ENCODE measurements at places on chromosomes 6 and 20.

DNA sequence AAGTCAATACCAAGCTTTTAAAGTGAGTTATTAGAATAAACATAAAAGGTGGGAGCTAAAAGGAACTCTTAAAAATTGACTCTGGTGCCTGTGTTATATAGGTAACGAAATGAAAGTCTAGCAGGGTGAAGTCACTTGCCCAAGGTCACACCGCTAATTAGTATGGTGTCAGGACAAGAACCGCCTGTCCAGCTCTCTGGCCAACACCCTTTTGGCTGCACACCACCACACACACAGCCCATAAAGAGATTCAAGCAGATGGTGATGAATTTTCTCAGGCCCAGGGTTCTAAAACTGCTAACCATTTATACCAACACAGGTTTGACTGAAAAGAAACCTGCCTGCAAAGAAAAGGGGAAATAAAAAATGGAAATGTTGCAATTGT is 20.2 kb downstream of the GFOD1 start:
- peaks cover 10% of the 10 kb centered on the region for H3K36me3 ChIP-seq
- H3K4me3 ChIP-seq, result no peak overlapping the region
- peaks cover 45% of the 10 kb centered on the region for H3K4me1 ChIP-seq
- no peak overlapping the region for H3K27ac ChIP-seq
- no peak for DNase-seq

DNA sequence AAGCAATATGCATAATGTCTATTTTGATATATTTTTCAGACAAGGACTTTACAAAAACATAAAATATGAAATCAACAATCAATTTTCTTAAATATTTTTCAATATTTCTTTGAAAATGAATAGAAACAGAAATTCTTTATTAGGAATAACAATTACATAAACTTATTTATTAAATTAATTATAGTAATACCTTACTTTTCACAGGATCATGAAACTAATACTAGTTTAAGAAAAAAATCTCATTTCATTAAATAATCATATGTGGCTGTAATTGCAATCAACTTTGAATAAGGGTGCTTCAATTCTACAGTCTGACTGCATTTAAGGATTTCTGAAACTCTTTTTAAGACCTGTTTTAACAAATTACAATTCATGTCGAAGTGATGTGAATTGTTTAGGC is 26.6 kb downstream of the EPHA7 start:
- H3K27ac ChIP-seq, result no peak overlapping the region
- H3K4me3 ChIP-seq, result no peak overlapping the region
- H3K36me3 ChIP-seq, result no peaks in the 10 kb centered on the region
- no peaks in the 10 kb centered on the region for H3K27me3 ChIP-seq
- no peak for DNase-seq
- H3K4me1 ChIP-seq, result no peaks in the 10 kb centered on the region

DNA sequence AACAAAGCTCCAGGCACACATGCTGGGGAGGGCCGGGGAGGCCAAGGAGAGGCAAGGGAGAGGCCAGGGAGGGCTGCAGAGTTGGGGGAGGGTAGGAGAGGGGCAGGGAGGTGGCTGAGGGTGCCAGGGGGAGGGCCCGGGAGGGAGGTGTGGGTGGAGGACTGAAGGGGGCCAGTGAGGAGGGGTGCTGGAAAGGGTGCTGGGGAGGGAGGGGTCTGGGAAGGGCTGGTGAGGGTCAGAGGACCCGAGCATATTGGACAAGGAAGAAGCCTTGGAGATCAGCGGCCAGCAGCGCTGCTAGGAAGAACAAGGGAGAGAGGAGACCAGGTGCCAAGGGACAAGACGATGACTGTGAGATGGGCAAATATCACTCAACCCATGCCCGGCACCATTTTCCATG is 49.7 kb upstream of the GPR31 start:
- H3K4me1 ChIP-seq, result peaks cover 5% of the 10 kb centered on the region
- no peak overlapping the region for H3K4me3 ChIP-seq
- no peaks in the 10 kb centered on the region for H3K27me3 ChIP-seq
- no peak overlapping the region for H3K27ac ChIP-seq

DNA sequence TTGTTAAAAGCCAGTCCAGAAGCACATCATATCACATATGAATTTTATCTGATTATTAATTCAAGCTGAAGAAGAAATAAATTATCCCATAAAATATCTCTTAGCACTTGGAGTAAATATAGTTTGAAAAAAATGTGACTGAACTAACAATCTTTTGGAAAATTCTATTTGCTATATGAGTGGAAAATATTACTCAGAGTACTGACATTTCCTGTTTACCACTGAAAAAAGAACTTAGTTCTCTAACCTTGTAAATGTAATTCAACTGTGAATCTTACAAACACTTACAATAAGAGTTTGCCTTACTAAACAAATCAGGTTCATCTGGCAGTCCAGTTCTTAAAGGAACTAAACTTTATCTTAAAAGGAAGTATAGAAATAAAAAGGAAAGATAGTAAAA is 44.2 kb downstream of the MOXD1 start:
- no peak overlapping the region for H3K27ac ChIP-seq
- no peak overlapping the region for H3K4me3 ChIP-seq
- H3K27me3 ChIP-seq, result no peaks in the 10 kb centered on the region
- H3K4me1 ChIP-seq, result peaks cover 14% of the 10 kb centered on the region

GRCh38 chr20:16520154-16520553 is 53.1 kb downstream of the KIF16B start:
- DNase-seq, result no peak
- no peaks in the 10 kb centered on the region for H3K36me3 ChIP-seq
- no peaks in the 10 kb centered on the region for H3K4me1 ChIP-seq
- no peak overlapping the region for H3K4me3 ChIP-seq
- H3K27ac ChIP-seq, result no peak overlapping the region

DNA sequence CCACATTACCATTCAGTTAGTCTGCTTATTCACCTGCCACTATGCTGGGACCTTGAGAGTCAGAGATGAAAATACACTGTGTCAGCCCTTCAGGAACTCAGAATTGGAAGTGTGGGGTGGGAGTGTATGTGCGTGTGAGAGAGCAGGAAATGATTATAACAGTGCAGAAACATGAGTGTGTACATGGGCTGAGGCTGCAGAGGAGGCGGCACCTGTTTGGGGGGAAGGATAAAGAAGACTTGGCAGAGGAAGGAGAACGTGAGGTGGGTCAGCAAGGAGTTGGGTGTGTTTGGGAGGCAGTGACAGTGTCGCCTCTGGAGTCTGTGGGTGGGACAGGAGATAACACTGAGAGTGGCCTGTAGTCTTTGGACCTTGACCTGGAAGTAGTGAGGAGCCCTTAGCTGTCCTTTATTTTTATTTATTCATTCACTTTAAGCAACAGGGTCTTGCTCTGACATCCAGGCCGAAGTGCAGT is 3.1 kb downstream of the CHMP4B start:
- no peak overlapping the region for H3K27ac ChIP-seq
- DNase-seq, result no peak
- H3K27me3 ChIP-seq, result no peaks in the 10 kb centered on the region
- H3K4me1 ChIP-seq, result peaks cover 4% of the 10 kb centered on the region
- H3K4me3 ChIP-seq, result peak overlapping the region; percentile 97

GRCh38 chr6:98927534-98927933 is 20.2 kb downstream of the FBXL4 start:
- peaks cover 6% of the 10 kb centered on the region for H3K36me3 ChIP-seq
- no peaks in the 10 kb centered on the region for H3K4me1 ChIP-seq
- H3K27ac ChIP-seq, result no peak overlapping the region
- H3K27me3 ChIP-seq, result no peaks in the 10 kb centered on the region

DNA sequence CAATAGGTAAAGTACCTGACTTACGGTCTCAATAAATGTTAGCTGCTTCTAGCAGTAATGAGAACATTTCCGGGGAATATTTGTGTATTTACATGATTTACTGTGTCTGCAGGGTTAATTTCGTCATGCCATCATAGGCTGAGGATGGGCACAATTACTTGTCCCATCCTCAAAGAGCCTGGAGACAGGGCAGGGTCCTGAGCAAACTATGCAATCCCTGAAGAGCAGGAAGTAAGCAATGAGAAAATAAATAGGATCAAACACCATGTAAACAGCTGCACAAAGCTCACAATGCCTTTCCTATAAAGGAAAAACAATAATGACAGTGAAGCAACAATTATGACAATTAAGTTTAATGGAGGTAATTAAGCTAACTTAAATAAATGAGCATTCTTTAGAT is 114.6 kb upstream of the FOXQ1 start:
- no peaks in the 10 kb centered on the region for H3K27me3 ChIP-seq
- H3K4me3 ChIP-seq, result no peak overlapping the region
- H3K27ac ChIP-seq, result no peak overlapping the region
- no peak for DNase-seq

- no peaks in the 10 kb centered on the region for H3K27me3 ChIP-seq
- H3K4me3 ChIP-seq, result no peak overlapping the region
- no peak overlapping the region for H3K27ac ChIP-seq
- DNase-seq, result no peak
- no peaks in the 10 kb centered on the region for H3K36me3 ChIP-seq
Observed at GRCh38 chr6:9576521-9576920, 838.4 kb downstream of the TFAP2A start.

GRCh38 chr6:27894839-27895762 is 17.1 kb downstream of the OR2B2 start:
- peak overlapping the region; percentile 92 for H3K27ac ChIP-seq
- peak; percentile 66 for DNase-seq
- H3K4me3 ChIP-seq, result peak overlapping the region; percentile 97
- H3K4me1 ChIP-seq, result peaks cover 16% of the 10 kb centered on the region

DNA sequence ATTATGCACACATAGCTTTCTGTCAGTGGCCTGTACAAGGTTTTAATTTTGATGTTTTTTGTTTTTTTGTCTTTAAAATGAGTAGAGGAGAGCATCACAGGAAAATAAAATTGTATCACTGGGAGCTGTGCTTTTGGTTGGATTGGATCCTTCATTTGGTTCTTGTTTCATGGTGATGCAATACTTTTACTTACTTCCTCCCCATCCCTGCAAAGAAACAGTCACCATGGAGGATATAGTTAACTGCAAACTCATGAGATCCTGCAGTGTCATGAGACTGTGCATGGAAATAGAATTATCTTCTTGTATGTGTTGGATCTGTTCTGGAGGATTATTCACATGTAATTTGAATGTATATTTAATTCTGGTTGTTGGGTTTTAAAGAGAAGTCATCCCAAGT is 122.3 kb downstream of the JARID2 start:
- no peaks in the 10 kb centered on the region for H3K36me3 ChIP-seq
- no peak overlapping the region for H3K4me3 ChIP-seq
- DNase-seq, result no peak

- DNase-seq, result no peak
- H3K4me1 ChIP-seq, result no peaks in the 10 kb centered on the region
- H3K27ac ChIP-seq, result no peak overlapping the region
- no peaks in the 10 kb centered on the region for H3K36me3 ChIP-seq
- no peak overlapping the region for H3K4me3 ChIP-seq
- H3K27me3 ChIP-seq, result no peaks in the 10 kb centered on the region
Observed at GRCh38 chr6:83442752-83443151, 11.9 kb upstream of the ME1 start.

GRCh38 chr6:164962805-164963204 is 346.6 kb downstream of the C6orf118 start:
- no peak for DNase-seq
- H3K36me3 ChIP-seq, result no peaks in the 10 kb centered on the region
- no peak overlapping the region for H3K27ac ChIP-seq
- H3K4me1 ChIP-seq, result no peaks in the 10 kb centered on the region
- no peaks in the 10 kb centered on the region for H3K27me3 ChIP-seq

GRCh38 chr20:51460569-51461265 is 81.8 kb downstream of the NFATC2 start:
- peak overlapping the region; percentile 74 for H3K27ac ChIP-seq
- H3K4me3 ChIP-seq, result no peak overlapping the region
- no peaks in the 10 kb centered on the region for H3K27me3 ChIP-seq
- peaks cover 7% of the 10 kb centered on the region for H3K36me3 ChIP-seq

DNA sequence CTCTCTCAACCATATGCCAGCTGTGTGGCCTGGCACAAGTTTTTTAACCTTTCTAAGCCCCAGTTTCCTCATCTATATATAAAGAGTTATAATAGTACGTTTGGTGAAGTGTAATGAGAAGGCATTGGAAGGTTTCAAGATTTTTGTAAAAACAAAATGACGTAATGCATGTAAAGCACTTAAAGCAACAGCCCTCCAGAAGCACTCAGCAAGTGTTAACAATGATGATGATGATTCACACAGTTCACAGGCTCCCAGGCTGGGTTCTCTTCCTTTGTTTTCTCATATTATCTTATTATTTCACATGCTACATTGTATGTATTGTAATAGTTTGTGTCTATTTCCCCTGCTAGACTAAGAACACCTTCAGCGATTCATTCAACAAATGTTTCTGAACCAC is 6.2 kb downstream of the CEP250 start:
- no peaks in the 10 kb centered on the region for H3K36me3 ChIP-seq
- H3K4me1 ChIP-seq, result no peaks in the 10 kb centered on the region
- H3K27ac ChIP-seq, result no peak overlapping the region
- no peak for DNase-seq
- no peak overlapping the region for H3K4me3 ChIP-seq
- no peaks in the 10 kb centered on the region for H3K27me3 ChIP-seq

DNA sequence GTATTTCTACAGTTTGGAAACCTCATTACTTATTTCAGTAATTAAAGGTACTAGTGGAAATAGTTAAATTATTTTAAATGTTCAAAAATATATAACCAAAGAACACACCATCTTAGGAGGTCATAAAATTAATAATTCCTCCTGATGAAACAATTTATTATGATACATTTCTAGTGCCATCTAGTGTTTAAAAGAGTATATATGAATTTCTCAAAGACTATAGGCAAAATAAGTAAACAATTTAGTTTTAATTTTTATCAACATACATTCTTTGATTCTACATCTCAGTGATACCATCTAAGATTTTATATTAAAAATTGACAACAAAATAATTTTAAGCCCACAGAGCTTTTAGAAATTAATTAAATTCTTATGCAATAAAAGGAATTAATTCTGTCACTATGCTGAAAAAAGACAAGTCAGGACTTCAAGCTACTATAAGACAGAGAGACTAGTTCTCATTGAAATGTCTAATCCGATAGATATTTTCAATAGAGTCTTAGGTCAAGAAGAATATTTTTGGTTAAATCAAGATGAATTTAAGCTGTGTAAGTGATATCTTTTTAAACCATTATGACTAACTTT is 107.8 kb upstream of the RNF217 start:
- H3K4me1 ChIP-seq, result no peaks in the 10 kb centered on the region
- no peak overlapping the region for H3K27ac ChIP-seq
- H3K36me3 ChIP-seq, result no peaks in the 10 kb centered on the region
- DNase-seq, result no peak

- no peak for DNase-seq
- peaks cover 2% of the 10 kb centered on the region for H3K4me1 ChIP-seq
- H3K4me3 ChIP-seq, result peak overlapping the region; percentile 83
- H3K27me3 ChIP-seq, result no peaks in the 10 kb centered on the region
Observed at GRCh38 chr6:26232306-26232939, 132.6 kb upstream of the BTN3A2 start.

DNA sequence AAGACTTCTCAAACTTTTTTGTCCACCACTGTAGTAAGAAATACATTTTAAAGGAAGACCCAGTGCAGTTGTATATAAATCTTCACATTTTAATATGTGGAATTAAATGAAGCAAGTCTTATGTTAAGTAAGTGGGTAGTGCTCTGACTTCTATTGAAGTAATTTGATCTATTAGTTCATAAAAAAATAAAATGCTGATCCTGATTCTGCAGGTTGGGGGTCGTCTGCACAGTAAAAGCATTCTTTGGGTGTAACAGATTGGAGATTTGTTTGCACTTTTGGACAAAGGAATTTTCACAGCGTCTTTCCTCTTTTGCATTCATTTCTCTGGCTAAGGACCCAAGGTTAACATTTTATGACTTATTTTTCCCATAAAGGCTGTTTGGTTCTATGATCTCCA is 106.8 kb downstream of the RNF144B start:
- H3K4me1 ChIP-seq, result no peaks in the 10 kb centered on the region
- H3K4me3 ChIP-seq, result no peak overlapping the region
- H3K27me3 ChIP-seq, result no peaks in the 10 kb centered on the region
- DNase-seq, result no peak
